ENCODE measurements at places on chromosomes 12 and 14. TPM values are rescaled to one million over a fixed set of nuclear protein-coding genes. Genes with fewer than 3 reads are reported as not detected.

The BMP4 gene
- 1.6 TPM for total RNA-seq

The TBX5 gene
- total RNA-seq = not detected

The USP44 gene
- total RNA-seq = 0.20 TPM

The SINHCAF gene
- total RNA-seq = 43.6 TPM

The DIO2 gene
- 2.9 TPM for total RNA-seq

The PTPRO gene
- 0.12 TPM for total RNA-seq

The EIF2S3B gene
- total RNA-seq = 0.77 TPM

The TBX3 gene
- 38.2 TPM for total RNA-seq

Measured in A549 treated with Mapracorat at 1 μM for 4 hours (cell line).